ENCODE measurements at places on chromosomes 2 and 18. TPM values are rescaled to one million over a fixed set of nuclear protein-coding genes. Genes with fewer than 3 reads are reported as not detected.

Gene HES6
- 11.1 TPM for polyA plus RNA-seq

Gene CNDP1
- 0.14 TPM for polyA plus RNA-seq

Gene CPLX4
- not detected for polyA plus RNA-seq

Gene GCKR
- polyA plus RNA-seq = 4.0 TPM

Gene SCN7A
- 0.27 TPM for polyA plus RNA-seq

Gene UGT1A7
- not detected for polyA plus RNA-seq

Gene NEUROD1
- 52.8 TPM for polyA plus RNA-seq

Gene LYPD1
- polyA plus RNA-seq = 3.8 TPM

Gene EXOC6B
- 4.0 TPM for polyA plus RNA-seq

Gene SERPINB5
- polyA plus RNA-seq = not detected

Gene RGPD4
- not detected for polyA plus RNA-seq

Gene UGT1A10
- polyA plus RNA-seq = not detected

Gene CDK15
- polyA plus RNA-seq = 0.12 TPM

Gene SERPINB8
- polyA plus RNA-seq = 5.6 TPM

Gene IL1A
- 0.05 TPM for polyA plus RNA-seq

Gene LRP2
- polyA plus RNA-seq = not detected

Gene MAP3K19
- polyA plus RNA-seq = not detected

Gene ALPP
- not detected for polyA plus RNA-seq

Gene RAB17
- polyA plus RNA-seq = 97.9 TPM

Gene FER1L5
- 3.2 TPM for polyA plus RNA-seq

All from pancreas (tissue), 10 donors.